ENCODE measurements at places on chromosomes 11 and 22. TPM values are rescaled to one million over a fixed set of nuclear protein-coding genes. Genes with fewer than 3 reads are reported as not detected.

GRCh38 chr11:30617762-30618161, 31.6 kb upstream of the MPPED2 start:
- H3K4me1 ChIP-seq: no peaks in the 10 kb centered on the region
- no peak overlapping the region for H3K4me3 ChIP-seq
- no peaks in the 10 kb centered on the region for H3K36me3 ChIP-seq
- no peaks in the 10 kb centered on the region for H3K27me3 ChIP-seq
- DNase-seq: no peak

GRCh38 chr11:78399136-78399535, 18.5 kb downstream of the GAB2 start:
- H3K27ac ChIP-seq: no peak overlapping the region
- H3K36me3 ChIP-seq: no peaks in the 10 kb centered on the region
- 0 out of 2 replicates have a peak, but pooled peaks cover 3% of the 10 kb centered on the region for H3K4me1 ChIP-seq
- DNase-seq: no peak
- no peak overlapping the region for H3K4me3 ChIP-seq

DNA sequence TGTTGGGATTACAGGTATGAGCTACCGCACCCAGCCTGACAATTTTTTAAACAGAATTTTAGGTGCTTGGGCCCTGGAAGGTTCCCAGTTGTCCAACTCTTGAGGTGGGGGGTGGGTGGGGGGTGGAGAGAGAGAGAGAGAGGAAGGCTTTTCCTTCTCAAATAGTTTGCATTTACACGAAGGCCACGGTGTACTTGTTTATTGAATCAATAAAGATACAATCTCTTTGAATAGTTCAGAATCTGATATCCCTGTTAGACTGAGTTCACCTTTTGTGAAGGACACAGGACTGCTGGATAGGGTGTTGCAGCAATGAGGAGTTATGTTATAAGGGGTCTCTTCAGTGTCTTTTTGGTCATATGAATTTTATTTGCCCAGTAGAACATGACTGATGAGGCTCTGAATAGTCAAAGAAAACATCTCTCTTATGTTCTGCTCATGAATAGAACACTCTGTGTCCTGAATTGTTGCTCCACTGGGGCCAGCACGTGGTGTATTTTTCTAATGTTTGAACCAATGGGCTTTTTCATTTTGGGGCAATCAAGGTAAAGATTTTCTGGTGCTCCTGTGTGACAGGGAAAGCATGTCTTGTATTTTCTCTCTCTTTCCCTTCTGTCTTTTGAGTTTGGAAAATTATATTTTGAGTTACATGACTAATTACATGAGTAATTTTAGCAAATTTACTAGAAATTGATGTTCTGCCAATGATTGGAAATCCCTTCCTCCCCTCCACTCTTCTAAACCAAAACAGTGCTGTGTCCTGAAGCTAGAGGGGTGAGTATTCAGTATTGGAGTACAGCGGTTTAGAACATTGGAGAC, 61.7 kb downstream of the PTPRJ start:
- no peaks in the 10 kb centered on the region for H3K27me3 ChIP-seq
- H3K36me3 ChIP-seq: no peaks in the 10 kb centered on the region
- no peak overlapping the region for H3K27ac ChIP-seq
- peak; percentile 22 for DNase-seq

APOA5 gene
- not detected for total RNA-seq

CCDC116 gene
- 0.63 TPM for total RNA-seq

- peaks cover 7% of the 10 kb centered on the region for H3K36me3 ChIP-seq
- DNase-seq: peak; percentile 29
- H3K27ac ChIP-seq: peak overlapping the region; percentile 68
- no peaks in the 10 kb centered on the region for H3K27me3 ChIP-seq
These were observed 76.4 kb upstream of the PPARA start for GRCh38 chr22:46073683-46074504.

- no peak overlapping the region for H3K4me3 ChIP-seq
- H3K27ac ChIP-seq: no peak overlapping the region
- H3K36me3 ChIP-seq: no peaks in the 10 kb centered on the region
These were observed 4.4 kb upstream of the KRTAP5-9 start for GRCh38 chr11:71543866-71544265.

SLCO2B1 gene
- 1.3 TPM for total RNA-seq

- DNase-seq: no peak
- H3K27me3 ChIP-seq: no peaks in the 10 kb centered on the region
- no peaks in the 10 kb centered on the region for H3K36me3 ChIP-seq
- no peaks in the 10 kb centered on the region for H3K4me1 ChIP-seq
- H3K27ac ChIP-seq: no peak overlapping the region
These were observed 20.7 kb upstream of the NAV2 start for GRCh38 chr11:19691815-19692500.

DNA sequence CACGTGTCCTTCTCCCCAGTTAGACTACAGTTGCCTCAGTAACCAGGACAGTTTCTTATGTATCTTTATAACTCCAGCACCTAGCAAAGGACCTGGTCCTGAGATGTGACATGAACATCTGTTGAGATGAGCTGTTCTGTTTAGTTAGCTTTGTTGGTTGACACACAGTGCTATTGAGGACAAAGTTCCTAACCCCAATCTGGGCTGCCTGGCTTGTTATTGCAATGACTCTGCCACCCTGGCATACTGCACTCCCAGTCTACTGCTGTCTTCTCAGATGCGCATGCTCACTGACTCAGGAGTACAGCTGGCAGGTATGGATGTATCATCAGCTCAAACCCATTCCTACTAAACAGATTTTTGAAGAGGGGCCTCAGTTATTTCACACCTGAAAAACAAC, 7.4 kb downstream of the DESI1 start:
- H3K4me1 ChIP-seq: peaks cover 11% of the 10 kb centered on the region
- H3K4me3 ChIP-seq: no peak overlapping the region
- DNase-seq: no peak
- H3K27ac ChIP-seq: no peak overlapping the region
- no peaks in the 10 kb centered on the region for H3K27me3 ChIP-seq
- 0 out of 2 replicates have a peak, but pooled peaks cover 5% of the 10 kb centered on the region for H3K36me3 ChIP-seq

FOLH1 gene
- total RNA-seq: not detected

- no peak for DNase-seq
- H3K36me3 ChIP-seq: no peaks in the 10 kb centered on the region
- H3K27ac ChIP-seq: no peak overlapping the region
- no peak overlapping the region for H3K4me3 ChIP-seq
- peaks cover 95% of the 10 kb centered on the region for H3K27me3 ChIP-seq
These were observed 470.7 kb upstream of the B3GAT1 start for GRCh38 chr11:134882671-134883297.

DNA sequence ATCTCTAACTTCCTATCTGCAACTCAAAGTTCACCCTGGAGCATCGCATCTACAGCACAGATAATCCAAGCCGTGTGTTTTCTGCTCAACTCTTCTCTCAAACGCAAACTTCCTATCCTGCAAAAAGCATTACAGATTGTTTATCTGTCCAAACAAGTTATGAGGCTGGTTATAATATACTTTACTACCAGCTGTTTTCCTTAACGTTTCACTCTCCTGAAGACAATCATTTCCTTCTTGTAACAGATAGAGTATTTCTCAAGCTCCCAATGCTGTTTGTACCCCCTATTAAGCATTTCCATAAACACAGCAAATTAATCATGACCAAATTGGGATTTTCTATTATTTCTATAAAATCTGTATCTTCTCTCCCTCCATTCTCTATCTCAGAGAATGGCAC, 84.7 kb downstream of the SBF2 start:
- no peaks in the 10 kb centered on the region for H3K36me3 ChIP-seq
- H3K4me3 ChIP-seq: no peak overlapping the region
- no peak overlapping the region for H3K27ac ChIP-seq
- H3K27me3 ChIP-seq: no peaks in the 10 kb centered on the region

- no peak overlapping the region for H3K4me3 ChIP-seq
- no peaks in the 10 kb centered on the region for H3K36me3 ChIP-seq
- no peak for DNase-seq
- H3K27me3 ChIP-seq: no peaks in the 10 kb centered on the region
These were observed 11.0 kb upstream of the EHF start for GRCh38 chr11:34609850-34610249.

DNA sequence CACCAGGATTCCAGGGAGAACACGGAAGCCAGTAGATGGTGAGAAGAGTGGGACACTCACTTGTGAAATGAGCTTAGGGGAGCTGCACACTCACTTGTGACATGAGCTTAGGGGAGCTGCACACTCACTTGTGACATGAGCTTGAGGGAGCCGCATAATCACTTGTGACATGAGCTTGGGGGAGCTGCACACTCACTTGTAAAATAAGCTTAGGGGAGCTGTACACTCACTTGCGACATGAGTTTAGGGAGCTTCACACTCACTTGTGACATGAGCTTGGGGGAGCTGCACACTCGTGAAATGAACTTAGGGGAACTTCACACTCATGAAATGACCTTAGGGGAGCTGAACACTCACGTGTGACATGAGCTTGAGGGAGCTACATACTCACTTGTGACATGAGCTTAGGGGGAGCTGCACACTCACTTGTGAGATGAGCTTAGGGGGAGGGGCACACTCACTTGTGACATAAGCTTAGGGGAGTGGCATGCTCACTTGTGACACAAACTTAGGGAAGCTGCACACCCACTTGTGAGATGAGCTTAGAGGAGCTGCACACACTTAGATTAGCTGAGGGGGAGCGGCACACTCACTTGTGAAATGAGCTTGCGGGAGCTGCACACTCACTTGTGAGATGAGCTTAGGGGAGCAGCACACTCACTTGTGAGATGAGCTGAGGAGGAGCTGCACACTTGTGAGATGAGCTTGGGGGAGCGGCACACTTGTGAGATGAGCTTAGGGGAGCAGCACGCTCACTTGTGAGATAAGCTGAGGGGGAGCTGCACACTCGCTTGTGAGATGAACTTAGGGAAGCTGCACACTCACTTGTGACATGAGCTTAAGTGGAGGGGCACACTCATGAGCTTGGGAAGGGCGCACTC, 59.0 kb downstream of the NCAPD3 start:
- no peak overlapping the region for H3K4me3 ChIP-seq
- DNase-seq: no peak
- no peaks in the 10 kb centered on the region for H3K4me1 ChIP-seq
- no peak overlapping the region for H3K27ac ChIP-seq

- DNase-seq: no peak
- no peak overlapping the region for H3K4me3 ChIP-seq
- H3K27me3 ChIP-seq: no peaks in the 10 kb centered on the region
- no peak overlapping the region for H3K27ac ChIP-seq
- H3K4me1 ChIP-seq: no peaks in the 10 kb centered on the region
These were observed 39.3 kb upstream of the COMT start for GRCh38 chr22:19902245-19902715.

OR51E2 gene
- total RNA-seq: not detected

SULT4A1 gene
- 3.2 TPM for total RNA-seq

- H3K27ac ChIP-seq: no peak overlapping the region
- H3K4me1 ChIP-seq: no peaks in the 10 kb centered on the region
- H3K4me3 ChIP-seq: no peak overlapping the region
- peaks cover 39% of the 10 kb centered on the region for H3K27me3 ChIP-seq
- DNase-seq: no peak
These were observed 12.6 kb downstream of the TNNT3 start for GRCh38 chr11:1932105-1932480.

DNA sequence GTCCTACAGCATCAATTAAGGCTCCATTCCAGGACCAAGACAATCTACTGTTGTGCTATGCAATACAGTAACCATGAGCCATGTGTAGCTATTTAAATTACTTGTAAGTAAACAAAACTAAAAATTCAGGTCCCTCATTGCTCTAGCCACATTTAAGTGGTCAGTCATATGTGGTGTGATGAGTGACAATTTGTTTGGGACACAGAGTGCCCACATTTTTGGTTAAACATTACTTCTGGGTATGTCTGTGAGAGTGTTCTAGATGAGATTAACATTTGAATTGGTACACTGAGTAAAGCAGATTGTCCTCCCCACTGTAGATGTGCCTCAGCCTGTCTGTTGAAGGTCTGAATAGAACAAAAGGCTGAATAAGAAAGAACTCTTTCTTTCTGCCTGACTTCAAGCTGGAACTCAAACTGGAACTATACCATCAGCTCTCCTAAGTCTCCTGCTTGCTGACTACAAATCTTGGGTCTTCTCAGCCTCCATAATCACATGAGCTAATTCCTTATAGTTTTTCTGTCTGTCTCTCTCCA, 15.8 kb downstream of the KBTBD3 start:
- H3K27ac ChIP-seq: no peak overlapping the region
- no peaks in the 10 kb centered on the region for H3K36me3 ChIP-seq
- H3K4me1 ChIP-seq: no peaks in the 10 kb centered on the region
- DNase-seq: no peak

- no peaks in the 10 kb centered on the region for H3K36me3 ChIP-seq
- H3K27me3 ChIP-seq: no peaks in the 10 kb centered on the region
- DNase-seq: no peak
- H3K27ac ChIP-seq: no peak overlapping the region
- H3K4me3 ChIP-seq: no peak overlapping the region
These were observed 45.0 kb downstream of the LARGE1 start for GRCh38 chr22:33875316-33875715.

OR52N4 gene
- total RNA-seq: not detected

- H3K27ac ChIP-seq: no peak overlapping the region
- no peaks in the 10 kb centered on the region for H3K27me3 ChIP-seq
- 0 out of 2 replicates have a peak, but pooled peaks cover under 1% of the 10 kb centered on the region for H3K4me1 ChIP-seq
- H3K36me3 ChIP-seq: no peaks in the 10 kb centered on the region
- DNase-seq: no peak
These were observed 6.4 kb upstream of the SYT12 start for GRCh38 chr11:67016550-67016949.

GRCh38 chr11:130536106-130537040, 87.9 kb downstream of the ADAMTS15 start:
- H3K36me3 ChIP-seq: no peaks in the 10 kb centered on the region
- peaks cover 10% of the 10 kb centered on the region for H3K4me1 ChIP-seq
- no peak overlapping the region for H3K27ac ChIP-seq
- H3K4me3 ChIP-seq: no peak overlapping the region
- DNase-seq: peak; percentile 48

ZFTA gene
- total RNA-seq: 16.6 TPM

- no peak overlapping the region for H3K4me3 ChIP-seq
- no peaks in the 10 kb centered on the region for H3K36me3 ChIP-seq
- no peak overlapping the region for H3K27ac ChIP-seq
- H3K4me1 ChIP-seq: no peaks in the 10 kb centered on the region
- DNase-seq: no peak
These were observed 2.4 kb downstream of the OR5A2 start for GRCh38 chr11:59423835-59424234.

All from PC-9 (cell line).